ENCODE measurements at places on chromosomes 1 and 21. TPM values are rescaled to one million over a fixed set of nuclear protein-coding genes. Genes with fewer than 3 reads are reported as not detected.

GRCh38 chr21:36059823-36060158, 535 bp downstream of the SETD4 start:
- DNase-seq: peak; percentile 14

GRCh38 chr1:47548637-47549036, 110.8 kb downstream of the FOXD2 start:
- DNase-seq: no peak

GRCh38 chr1:8395433-8395866, 77.5 kb downstream of the SLC45A1 start:
- DNase-seq: no peak

DNA sequence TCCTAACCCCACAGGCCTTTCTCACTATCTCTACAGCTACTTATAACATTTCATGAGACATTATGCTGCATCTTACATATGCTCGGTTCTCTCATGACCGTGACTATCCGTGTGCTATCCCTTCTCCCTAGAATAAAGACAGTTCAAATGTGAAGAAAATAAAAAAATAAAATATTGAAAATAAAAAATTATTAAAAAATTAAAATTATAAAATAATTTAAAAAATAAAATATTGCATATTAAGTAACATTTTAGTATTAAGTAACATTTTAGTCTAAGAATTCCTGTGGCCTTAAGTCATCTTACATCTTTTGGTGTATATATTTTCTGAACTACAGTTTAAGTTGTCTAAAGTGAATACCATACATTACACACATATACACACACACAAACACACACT, 415.5 kb downstream of the DPYD start:
- DNase-seq: no peak

- no peak for DNase-seq
These were observed 628.1 kb downstream of the LMO4 start for GRCh38 chr1:87956750-87957149.

DNA sequence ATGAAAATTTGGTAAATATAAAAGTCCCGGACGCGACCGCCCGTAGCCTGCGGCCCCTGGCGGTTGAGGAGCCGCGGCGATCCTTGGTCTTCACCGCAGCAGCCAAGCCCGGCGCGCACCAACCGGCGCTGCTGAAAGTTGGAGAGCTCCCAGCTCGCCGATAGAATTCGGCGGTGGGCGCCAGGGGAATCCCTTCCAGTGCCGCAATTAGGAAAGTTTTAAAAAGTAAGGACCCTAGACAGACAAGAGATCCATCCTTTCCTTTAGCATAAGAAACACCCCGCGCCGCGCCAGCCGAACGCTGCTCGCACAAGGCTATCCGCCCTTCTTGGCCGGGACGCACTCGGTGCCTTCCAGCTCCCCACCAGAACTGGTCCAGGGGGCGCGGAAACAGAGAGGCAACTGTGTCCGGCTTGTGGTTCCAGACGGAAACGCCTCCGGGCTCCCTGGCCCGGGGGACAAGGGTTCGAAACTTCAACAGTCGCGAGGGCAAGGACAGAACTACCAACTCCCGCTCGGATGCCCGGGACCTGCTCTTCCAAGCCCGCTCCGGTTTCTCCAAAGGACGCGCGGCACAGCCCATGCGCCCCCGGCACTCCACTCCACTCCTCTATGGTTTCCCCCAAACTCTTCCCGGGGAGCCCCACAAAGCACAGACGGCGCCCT, 1.7 kb downstream of the FAM78B start:
- peak; percentile 16 for DNase-seq

DNA sequence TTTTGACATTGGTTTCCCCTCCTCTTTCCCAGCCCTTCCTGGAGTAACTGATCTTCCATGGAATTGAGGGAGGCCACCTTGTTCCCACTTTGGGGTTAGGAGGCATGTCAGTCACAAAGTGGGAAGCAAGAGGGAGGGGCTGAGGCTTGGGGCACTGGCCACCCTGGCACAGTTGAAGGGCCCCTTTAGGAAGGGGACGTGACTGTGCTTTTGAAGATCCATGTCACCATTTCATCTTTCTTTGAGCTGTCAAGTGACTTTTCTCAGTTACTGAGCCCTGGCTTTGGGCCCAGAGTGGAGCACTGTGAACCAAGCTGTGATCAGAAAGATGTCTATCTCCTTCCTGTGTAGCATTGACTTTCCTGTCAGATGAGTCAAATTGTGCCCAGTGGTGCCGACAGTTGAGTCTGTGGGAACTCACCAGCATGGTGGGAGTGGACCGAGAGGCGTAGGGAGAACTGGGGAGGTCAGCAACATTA, 38.5 kb upstream of the TDRD10 start:
- no peak for DNase-seq

GRCh38 chr21:28581976-28582375, 410.7 kb downstream of the LTN1 start:
- DNase-seq: no peak

GRCh38 chr1:100448366-100448765, 89.6 kb upstream of the GPR88 start:
- peak; percentile 81 for DNase-seq

DNA sequence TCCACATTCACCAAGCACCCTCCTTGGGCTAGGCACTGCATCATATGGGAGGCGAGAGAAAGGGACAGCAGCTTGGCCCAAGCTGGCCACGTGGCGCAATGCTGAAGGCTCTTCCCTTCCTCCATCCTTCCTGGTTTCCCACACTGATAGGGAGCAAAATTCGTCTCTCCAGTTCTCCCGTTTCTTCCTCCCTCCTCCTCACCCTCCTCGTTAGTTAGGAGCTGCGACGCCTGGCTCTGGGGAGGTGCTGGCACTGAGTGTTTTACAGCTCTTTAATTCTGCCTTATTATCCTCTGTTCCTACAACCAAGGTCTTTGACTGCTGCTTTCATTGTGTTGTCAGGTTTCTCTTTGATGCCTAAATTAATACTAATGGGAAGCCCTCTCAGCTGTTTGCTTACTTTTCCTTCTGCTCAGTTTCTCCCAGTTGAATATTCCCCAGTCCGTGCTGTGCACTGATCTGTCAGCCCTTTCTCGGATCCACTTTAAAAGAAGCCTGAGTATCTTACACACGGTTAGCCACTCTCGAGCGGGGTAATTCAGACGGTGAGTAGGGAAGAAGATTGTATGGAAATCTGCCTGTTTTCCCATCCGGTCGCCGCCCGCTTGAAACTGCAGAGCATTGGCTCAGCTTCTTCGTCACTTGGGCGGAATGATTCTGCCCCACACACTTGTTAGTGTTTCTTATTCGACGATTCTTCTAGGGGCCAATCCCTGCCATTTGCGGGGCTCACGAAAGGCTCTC, 56.2 kb upstream of the SMYD2 start:
- no peak for DNase-seq

DNA sequence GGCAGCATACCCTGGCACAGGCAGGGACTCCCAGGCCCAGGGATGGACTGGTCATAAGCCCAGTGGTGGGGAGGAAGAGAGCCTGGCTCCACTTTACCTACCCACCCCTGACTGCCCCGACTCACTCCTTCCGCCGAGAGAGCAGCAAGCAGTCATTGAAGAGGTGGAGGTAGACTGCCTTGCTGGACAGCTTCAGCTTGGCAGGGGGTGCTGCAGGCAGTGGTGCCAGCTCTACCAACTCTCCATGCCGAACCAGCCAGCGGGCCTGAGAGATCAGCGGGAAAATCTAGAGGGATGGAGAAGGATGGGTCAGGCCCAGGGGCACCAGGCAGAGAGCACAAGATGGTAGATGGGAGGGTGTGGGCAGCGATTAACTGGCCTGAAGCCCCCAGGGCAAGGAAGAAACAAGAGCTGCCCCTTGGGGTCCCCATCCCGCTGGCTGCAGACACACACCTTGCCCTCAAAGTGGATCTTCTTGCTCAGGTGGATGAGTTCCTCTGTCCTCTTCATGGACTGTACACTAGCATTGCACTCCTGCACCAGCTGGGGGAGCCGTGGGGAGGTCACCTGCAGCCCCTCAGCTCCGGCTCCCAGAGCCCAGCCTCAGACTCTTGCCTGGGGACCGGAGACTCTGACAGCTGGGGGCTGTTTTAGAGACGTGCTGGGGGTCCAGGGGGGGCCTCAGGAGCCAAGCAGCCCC, 7.7 kb downstream of the ARHGEF19 start:
- DNase-seq: no peak

DNA sequence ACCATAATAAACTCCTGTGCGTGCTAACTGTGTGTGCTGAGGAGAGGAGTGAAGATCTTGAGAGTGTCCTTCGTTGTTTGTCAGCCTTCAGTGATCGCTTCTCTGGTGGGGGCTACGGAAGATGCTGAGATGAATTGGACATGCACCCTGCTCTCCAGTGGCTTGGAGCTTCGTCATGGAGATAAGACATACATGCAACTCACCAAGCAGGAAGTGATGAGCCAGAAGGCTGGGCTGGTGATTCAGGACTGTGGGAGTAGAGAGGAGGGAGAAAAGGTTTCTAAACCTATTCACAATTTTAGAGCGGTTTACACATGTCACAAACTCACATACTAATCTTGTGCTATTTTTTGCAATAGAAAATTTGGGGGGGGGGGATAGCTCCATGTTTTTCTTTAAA, 128.9 kb upstream of the ADAR start:
- no peak for DNase-seq

GRCh38 chr1:116738673-116739370, 15.4 kb upstream of the CD2 start:
- no peak for DNase-seq

- DNase-seq: no peak
These were observed 187.6 kb downstream of the RHOU start for GRCh38 chr1:228922722-228923376.

GRCh38 chr1:44660176-44660575, 14.1 kb downstream of the TMEM53 start:
- DNase-seq: peak; percentile 64

DNA sequence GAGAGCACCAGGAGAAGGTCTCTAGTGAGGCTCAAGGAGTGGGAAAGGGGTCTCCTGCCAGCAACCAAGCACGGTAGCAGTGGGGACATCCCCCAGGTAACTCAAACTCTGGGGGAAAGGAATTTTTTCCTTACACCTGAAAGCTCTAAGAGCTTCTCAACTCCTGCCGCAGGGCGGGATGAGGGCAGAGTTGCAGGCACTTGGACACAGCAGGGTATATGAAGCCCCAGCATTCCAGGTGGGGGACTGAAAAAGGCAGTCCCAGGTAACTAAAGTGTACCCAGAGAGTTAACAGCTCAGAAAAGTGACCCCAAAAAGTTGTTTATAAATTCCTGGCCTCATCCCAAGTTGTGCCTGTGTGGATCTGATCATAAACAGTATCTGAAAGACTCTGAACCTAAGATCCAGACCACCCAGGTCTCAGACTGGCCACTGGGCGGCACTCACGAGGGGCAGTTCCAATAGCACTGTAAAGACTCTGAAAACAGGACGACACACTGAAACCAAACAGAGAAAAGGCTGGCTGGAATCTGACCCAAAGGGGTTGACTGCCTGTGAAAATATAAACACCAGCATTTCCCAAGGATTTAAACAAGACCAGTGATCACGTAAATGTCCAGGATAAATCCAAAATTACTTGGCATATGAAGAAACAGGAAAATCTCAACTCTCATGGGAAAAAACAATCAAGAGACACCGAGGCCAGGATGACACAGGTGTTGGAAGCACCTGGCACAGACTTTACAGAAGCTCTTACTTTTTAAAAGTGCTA, 47.5 kb downstream of the HSF2BP start:
- DNase-seq: peak; percentile 61

DNA sequence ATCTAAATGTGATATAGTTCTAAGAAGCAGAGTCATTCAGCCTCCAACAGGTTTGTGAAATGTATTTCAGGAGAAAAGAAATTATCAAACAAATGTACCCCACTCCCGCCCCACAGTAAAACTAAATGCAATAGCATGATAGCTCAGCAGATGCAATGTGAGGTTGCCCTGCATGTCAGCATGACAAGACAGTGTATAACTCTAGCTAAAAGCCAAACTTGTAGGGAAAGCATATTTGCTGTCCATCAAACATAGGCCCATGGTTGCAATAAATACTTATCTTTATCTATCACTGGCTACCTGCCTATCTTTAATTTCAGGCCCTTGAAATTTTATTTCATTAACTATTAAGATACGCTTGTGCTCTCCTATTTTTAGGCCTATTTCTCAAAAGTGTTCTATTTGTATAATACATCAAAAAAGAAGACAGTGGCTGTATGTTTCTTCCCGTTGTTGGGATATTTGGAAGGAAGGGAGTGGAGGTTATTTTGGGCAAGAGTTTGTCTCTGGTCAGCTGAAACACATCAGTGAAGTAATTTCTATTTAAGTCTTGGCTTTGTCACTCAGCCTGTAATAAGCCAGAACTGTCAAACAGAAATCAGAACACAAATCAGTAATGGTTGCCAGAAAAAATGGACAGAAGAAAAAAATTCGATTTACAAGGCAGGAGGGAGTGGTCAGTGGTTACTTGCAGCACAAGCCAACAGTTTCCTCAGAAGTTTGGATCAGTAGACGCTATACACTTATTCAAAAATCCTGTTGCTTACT, 307.4 kb upstream of the ADGRL2 start:
- no peak for DNase-seq

The AMY1C gene
- total RNA-seq: not detected

The PROK1 gene
- total RNA-seq: 75.3 TPM

The OPRD1 gene
- total RNA-seq: 0.09 TPM

The CAMK2N1 gene
- total RNA-seq: 12.7 TPM

The BEST4 gene
- not detected for total RNA-seq
